WTC11 (cell line): ENCODE measurements at places on chromosomes 13 and 19. TPM values are rescaled to one million over a fixed set of nuclear protein-coding genes. Genes with fewer than 3 reads are reported as not detected.

DNA sequence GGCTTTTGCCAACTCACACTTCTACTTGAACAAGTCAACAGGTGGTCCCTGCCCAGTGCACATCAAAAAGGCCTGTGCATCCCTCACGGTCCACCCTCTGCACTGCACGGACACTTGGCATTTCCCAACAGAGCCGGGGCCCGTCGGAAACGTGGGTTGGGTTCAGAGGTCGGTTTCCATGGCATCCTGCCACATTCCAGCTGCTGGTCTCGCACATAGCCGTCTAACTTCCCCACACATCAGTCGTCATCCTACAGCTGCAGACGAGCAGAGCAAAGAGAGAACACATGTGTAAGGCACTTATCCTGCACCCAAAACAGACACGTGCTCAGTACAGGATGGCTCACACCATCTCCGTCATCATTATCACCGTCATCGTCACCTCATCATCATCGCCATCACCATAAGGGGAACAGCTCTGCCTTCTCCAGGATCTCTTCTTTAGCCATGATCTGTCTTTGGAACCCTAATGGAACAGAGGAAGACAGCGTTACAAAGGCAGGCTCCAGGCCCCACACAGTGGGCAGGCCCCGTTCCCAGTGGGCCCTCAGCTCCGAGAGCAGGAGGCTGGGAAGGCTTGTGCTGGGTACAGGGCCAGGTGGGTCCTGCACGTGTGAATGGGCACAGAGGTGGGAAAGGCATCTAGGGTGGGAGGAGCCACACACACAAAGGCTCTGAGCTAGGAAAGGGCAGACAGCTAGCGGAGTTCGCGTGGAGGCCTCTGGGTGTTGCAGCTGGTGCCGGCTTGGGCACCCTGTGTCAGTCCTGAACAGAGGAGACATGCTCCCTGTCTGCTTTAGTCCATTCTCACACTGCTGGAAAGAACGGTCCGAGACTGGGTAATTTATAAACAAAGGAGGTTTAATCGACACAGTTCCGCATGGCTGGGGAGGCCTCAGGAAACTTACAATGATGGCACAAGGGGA, 170.8 kb upstream of the SOX1 start:
- no peak overlapping the region for H3K4me3 ChIP-seq
- DNase-seq: no peak
- no peaks in the 10 kb centered on the region for H3K36me3 ChIP-seq
- peaks cover 35% of the 10 kb centered on the region for H3K27me3 ChIP-seq

DNA sequence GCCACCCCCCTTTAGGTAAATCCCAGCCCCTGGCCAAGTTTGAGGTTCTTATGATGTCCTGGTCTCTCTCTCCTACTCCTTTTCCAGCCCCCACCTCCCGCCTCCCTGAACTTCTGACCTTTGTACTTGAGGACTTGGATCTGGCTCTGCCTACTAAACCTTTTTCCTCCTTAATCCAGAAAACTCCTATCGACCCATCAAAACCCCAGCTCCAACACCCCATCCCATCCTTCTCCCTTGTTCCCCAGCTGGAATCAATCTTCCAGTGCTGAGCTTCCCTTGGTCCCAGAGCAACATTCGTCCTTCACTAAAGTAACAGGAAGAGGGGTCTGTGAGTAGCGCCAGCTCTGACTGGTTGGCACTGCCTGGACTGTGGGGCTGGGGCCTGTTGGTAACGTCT, 17.3 kb upstream of the UQCR11 start:
- peak overlapping the region; percentile 93 for H3K27ac ChIP-seq
- H3K27me3 ChIP-seq: no peaks in the 10 kb centered on the region
- no peak overlapping the region for H3K4me3 ChIP-seq
- peaks cover 5% of the 10 kb centered on the region for H3K4me1 ChIP-seq

- H3K27me3 ChIP-seq: no peaks in the 10 kb centered on the region
- peaks cover 31% of the 10 kb centered on the region for H3K4me1 ChIP-seq
- DNase-seq: no peak
These were observed 324 bp downstream of the RUVBL2 start for GRCh38 chr19:48994035-48994386.

- no peak for DNase-seq
- peaks cover 2% of the 10 kb centered on the region; the same call in 1 of the 2 replicates for H3K4me1 ChIP-seq
- no peak overlapping the region for H3K4me3 ChIP-seq
- H3K27ac ChIP-seq: no peak overlapping the region
- 0 out of 2 replicates have a peak, but pooled peaks cover 3% of the 10 kb centered on the region for H3K36me3 ChIP-seq
These were observed 36.3 kb downstream of the MCF2L start for GRCh38 chr13:113005076-113005865.

DNA sequence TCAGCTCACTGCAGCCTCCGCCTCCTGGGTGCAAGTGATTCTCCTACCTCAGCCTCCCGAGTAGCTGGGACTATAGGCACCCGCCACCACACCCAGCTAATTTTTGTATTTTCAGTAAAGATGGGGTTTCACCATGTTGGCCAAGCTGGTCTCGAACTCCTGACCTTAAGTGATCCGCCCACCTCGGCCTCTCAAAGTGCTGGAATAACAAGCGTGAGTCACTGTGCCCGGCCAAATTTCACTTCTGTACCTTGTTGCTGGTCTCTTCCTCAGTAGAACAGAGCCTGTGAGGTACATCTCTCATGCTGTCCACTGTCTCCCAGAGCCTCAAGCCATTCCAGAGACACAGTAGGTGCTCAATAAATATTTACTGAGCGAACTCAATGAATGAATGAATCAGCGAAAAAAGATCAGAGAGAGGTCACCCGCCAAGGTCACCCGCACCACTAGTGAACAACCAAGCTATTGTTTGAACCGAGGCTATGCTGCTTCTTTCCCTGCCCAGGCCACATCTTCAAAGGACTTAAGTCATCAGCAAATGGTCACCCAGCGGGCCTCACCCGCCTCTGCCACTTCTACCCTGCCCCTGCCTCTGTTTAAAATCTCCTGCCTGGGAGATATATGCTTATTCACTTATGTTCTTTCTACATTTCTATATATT, 9.3 kb downstream of the TMEM143 start:
- no peak for DNase-seq
- H3K27ac ChIP-seq: no peak overlapping the region
- no peak overlapping the region for H3K4me3 ChIP-seq

DNA sequence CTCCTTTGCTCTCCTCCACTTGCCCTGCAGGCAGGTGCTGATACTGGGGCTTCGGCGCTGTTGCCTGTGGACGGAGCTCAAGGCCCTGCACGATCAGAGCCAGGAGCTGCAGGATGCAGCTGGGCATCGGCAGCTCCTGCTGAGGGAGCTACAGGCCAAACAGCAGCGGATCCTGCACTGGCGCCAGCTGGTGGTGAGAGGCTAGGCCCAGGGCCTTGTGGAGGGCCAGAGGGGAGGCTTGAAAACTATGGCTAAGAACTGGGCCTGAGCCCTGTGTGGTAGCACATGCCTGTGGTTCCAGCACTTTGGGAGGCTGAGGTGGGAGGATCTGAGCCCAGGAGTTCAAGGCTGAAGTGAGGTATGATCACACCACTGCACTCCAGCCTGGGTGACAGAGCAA, 6.3 kb downstream of the HAUS5 start:
- H3K4me3 ChIP-seq: no peak overlapping the region
- H3K36me3 ChIP-seq: peaks cover 6% of the 10 kb centered on the region
- DNase-seq: peak; percentile 52
- no peaks in the 10 kb centered on the region for H3K4me1 ChIP-seq

GRCh38 chr13:35787937-35788336, 311.4 kb upstream of the MAB21L1 start:
- DNase-seq: no peak
- no peaks in the 10 kb centered on the region for H3K36me3 ChIP-seq
- no peaks in the 10 kb centered on the region for H3K27me3 ChIP-seq
- H3K4me1 ChIP-seq: peaks cover 9% of the 10 kb centered on the region
- no peak overlapping the region for H3K27ac ChIP-seq

Gene ADPRHL1
- 1.0 to 1.5 TPM (median 1.4 TPM) in 3 replicates for total RNA-seq

GRCh38 chr19:54172471-54173358, at the start of gene TMC4:
Gene TMC4, minus strand, starts transcription at chr19:54173160. Its CDS starts 43 bp downstream, at chr19:54173117.
- H3K4me1 ChIP-seq: peaks cover 13% of the 10 kb centered on the region
- 0 out of 2 replicates have a peak, but pooled peaks cover 7% of the 10 kb centered on the region for H3K36me3 ChIP-seq
- peak within 1 kb of the TSS; percentile 89 for H3K27ac ChIP-seq
- H3K27me3 ChIP-seq: no peaks in the 10 kb centered on the region
- H3K4me3 ChIP-seq: peak within 1 kb of the TSS; percentile 82

- H3K4me1 ChIP-seq: peaks cover 6% of the 10 kb centered on the region; the same call in 1 of the 2 replicates
- DNase-seq: no peak
- no peaks in the 10 kb centered on the region for H3K36me3 ChIP-seq
- no peak overlapping the region for H3K27ac ChIP-seq
These were observed 157.4 kb upstream of the SOX1 start for GRCh38 chr13:111909501-111909900.

Gene PALM3
- 25.9 to 31.1 TPM (median 28.6 TPM) in 3 replicates for total RNA-seq

DNA sequence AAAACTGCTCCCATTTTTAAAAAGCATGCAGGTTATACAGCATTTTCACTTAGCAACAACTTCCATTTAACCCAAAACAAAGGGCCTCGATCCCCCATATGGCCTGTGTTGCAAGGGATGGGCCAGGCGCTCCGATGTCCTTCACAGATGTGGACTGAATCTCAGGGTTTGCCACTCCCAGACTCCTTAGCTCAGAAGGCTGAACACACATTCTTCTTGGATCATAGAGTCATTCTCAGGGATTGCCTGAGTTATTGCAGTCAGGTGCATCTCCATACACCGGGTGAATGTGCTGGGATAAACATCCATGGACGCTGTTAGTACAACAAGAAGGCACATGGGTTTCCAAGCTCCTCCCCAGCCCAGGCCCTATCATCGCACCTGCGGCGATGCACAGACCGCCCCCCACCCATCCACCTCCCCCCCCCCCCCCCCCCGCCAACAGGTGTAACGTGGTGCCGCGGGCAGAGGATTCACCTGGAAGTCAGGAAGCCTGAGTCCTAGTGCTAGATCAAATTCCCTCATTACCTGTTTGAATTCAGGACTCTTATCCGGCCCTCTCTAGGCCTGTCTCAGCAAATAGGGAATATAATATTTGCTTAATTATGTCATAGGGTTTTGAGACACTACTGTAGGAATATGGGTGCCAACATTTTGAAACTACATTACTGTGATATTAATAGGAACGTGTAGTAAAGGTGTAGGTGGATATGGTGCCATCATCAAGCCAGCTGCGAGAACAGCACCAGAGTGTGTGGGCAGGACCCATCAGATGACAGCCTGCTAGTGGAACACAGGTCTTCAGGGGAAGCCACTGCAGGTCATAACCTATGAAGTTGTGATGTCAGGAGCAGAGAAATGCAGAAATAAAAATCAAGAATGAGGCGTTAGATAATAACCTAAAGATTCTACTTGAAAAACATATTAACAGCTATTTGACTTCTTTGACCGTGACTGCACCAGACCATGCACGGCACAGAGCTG, 110.9 kb downstream of the SACS start:
- no peak for DNase-seq
- no peaks in the 10 kb centered on the region for H3K27me3 ChIP-seq
- no peaks in the 10 kb centered on the region for H3K36me3 ChIP-seq
- H3K27ac ChIP-seq: no peak overlapping the region
